Muscle of arm (tissue), 14 donors: ENCODE measurements at places on chromosomes 6 and 20.

- no peak for DNase-seq
These were observed 9.9 kb downstream of the FKBP5 start for GRCh38 chr6:35678814-35679213.

GRCh38 chr6:138682704-138683527 is 90.7 kb upstream of the CCDC28A start:
- DNase-seq = no peak

- no peak for DNase-seq
These were observed 3.0 kb downstream of the DNPH1 start for GRCh38 chr6:43226192-43226851.

DNA sequence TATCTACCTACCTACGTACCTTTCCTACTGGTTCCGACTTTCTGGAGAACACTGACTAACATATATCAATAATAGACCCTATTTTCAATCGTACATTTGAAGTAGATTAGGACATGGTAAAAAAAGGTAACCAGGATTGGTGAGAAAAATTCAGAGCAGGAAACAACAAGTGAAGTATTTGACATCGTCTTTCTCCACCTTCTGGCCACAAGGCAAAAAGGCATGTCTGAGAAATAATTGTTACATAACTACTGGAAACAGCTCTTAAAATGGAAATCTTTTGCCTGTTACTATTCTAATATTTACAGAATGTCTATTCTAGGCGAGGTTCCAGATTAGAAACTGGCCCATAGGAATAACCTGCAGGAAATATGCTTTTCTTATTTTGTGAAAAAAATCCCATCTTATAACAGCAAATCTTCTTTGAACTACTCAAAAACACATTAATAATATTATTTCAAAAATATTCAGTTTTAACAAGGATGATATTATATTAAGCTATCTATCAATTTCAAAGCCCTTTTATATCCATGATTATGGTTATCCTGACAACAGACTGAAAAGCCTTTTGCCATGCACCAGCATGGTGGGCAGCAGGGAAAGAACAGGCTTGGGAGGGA is 80.8 kb downstream of the RCAN2 start:
- DNase-seq = peak; percentile 35

DNA sequence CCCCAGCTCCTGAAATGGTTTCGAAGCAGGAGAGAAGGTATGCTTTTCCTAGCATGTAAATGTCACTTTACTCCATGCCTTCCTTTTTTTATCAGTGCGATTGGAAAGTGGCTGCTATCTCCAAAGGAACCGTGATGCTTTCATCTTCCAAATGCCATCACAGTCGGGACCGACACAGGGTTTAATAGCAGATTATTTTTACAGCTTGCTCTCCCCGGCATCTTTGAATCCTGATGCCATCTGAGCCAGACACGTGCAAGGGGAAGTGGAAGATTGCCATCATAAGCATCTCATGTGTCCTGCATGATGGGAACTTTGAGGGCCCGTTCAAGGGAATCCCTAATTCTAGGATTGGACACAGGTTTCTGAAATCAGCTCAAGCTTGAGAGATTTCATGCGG is 253.4 kb upstream of the KCNG1 start:
- DNase-seq = no peak

DNA sequence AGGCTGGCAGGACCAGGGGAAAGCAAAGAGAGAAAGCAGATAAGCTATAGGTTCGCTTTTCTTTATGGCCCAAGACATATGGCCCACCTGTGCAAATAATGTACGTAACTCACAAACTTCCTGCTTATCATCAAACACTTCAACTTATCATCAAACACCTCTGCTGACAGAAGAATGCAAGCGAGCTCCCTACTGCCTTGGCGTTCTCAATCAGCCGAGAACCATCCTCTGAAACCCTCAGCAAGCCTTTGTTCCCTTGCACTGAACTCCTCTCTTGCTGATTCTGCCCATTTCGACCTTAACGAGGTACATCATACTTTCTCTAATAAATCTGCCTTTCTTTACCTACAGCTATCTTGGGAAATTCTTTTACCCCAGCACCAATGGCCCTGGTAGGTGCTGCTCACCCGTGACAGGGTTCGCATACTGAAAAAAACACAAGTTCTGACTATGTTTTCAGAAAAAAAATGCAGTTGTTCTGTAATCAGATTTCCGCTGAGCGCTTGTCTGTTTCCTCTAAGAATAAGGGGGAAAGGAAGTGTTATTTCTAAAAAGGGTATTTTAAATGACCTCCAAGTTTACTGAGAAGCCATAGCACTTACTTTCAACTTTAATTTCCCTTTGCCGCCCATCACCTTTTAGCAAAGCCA is 28.3 kb downstream of the SERPINB6 start:
- DNase-seq = no peak

GRCh38 chr6:111564482-111564945 is 41.2 kb downstream of the TRAF3IP2 start:
- DNase-seq = no peak

DNA sequence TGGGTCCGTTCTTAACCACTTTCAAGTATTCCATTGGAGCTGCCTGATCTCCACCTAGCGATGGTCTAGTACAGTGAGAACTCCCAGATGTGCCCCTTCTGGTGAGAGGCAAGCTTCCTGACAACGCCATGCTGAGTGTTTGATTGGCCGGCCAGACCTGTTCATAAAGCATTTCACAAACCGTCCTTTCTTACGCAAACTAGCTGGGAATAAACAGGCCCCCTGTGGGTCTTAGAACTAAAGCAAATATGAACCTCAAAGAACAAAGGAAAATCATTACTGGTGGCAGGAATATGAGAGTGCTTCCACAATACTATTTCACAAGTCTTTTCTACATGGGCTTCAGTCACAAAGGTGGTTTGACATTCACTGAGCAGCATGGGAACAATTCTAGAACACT is 15.6 kb upstream of the GCNT2 start:
- no peak for DNase-seq

DNA sequence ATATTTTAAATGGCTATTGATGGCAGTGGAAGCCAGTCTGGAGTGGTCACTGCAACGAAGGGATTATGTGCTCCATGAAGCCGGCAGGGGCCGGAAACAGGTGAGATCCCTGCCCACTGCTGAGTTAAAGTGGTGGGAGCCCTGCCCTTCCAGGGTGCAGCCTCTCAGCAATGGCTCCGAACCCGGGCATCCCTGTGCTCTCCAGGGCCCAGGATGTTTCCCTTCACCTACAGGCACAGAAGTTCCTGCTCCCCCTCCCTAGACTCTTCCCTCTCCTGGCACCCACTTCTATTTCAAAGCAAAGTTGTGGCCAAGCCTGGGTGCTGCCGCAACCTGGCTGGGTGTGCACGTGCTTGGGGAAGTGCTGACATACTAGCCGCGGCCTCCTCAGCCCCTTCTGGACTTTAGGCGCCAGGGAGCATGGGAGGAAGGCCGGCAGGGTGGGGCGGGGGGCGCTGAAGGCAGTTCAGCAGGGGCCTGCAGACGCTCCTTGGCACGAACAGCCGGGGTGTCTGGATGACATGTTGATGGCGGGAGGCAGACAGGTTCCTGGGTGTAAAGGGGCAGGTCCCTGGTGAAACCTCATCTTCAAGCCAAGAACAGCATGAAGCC is 452.3 kb downstream of the HTR1B start:
- no peak for DNase-seq

GRCh38 chr6:138673346-138674014 is 100.1 kb upstream of the CCDC28A start:
- DNase-seq = no peak

GRCh38 chr20:8394308-8394945 is 262.4 kb downstream of the PLCB1 start:
- no peak for DNase-seq

GRCh38 chr6:78397499-78397898 is 469.9 kb upstream of the IRAK1BP1 start:
- no peak for DNase-seq

- no peak for DNase-seq
These were observed 14.6 kb downstream of the GINS1 start for GRCh38 chr20:25422032-25422431.

- peak; percentile 93 for DNase-seq
These were observed at the start of gene MAP1LC3A for GRCh38 chr20:34558320-34559218. MAP1LC3A (plus strand) TSS chr20:34558718; CDS start chr20:34558869, 151 bp downstream.

- DNase-seq = no peak
These were observed 16.7 kb downstream of the HMGCLL1 start for GRCh38 chr6:55562318-55562717.

DNA sequence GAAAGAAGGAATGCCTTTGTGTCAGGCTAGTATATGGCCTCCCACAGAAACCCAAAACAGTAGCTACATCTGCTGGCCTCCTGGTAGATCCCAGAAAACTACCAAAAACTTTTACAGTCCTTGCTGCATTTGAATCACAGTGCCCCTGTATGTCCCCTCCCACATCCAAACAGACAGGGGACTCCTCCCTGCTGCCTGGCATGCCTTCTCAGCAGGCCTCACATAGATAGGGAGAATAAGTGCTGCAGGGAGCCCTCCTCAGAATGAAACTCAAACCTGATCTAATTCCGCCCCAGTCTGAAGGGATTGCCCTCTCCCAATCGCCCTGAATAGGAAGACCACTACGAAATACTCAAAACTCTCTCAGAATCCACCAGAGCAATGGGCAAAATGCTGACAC is 14.1 kb upstream of the DEFB116 start:
- DNase-seq = no peak

DNA sequence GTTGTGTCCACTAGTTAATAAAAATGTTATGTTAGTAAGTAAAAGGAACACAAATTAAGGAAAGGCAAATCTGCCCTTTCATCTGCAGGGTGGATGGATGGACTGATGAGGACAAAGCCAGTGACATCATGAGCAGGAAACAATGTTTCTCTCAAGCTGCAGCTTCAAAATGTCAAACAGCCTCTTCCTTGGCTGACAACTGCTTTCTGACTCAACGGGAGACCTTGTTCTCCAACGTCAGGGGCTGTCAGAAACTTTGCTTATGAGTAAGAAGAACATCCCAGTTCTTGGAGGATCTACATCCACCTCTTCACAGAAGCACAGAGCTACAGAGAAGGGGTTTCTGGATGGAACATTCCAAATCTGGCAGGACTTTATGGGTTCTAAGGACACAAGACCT is 6.0 kb downstream of the CST2 start:
- DNase-seq = no peak

DNA sequence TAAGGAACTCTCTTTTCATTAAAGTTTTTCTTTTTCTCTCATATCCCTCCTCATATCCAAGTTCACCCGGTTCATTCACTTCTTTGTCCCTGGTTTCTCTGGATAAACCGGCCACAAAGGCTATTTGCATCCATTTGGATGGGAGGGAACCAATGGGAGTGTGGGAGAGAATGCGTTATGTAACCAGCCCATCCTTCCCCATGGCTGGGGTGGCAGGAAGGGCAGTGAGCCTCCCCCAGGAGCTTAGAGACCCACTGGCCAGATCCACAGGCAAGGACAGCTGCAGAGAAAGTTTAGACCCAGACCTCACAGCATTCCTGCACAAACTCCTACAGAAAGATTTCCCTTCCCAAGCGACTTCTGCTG is 10.7 kb downstream of the CASS4 start:
- no peak for DNase-seq

GRCh38 chr20:46883892-46884291 is 10.8 kb upstream of the EYA2 start:
- DNase-seq = no peak

DNA sequence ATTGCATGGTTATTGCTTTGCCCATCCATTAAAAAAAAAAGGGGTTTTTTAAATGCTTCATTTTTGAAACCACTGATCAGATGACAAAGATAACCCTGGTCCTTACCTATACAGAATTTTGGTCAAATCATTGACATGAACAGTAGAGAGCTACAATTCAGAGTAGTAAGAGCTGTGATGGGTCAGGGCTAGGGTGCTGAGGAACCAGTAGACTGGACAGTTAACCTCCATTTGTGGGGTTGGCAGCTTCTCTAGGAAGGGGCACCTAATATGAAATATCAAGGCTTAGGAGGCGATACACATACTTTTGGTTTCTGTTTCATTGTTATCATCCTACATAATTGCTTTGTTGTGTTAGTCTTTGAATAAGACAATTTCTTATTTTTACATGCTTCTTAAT is 55.1 kb downstream of the ORC3 start:
- DNase-seq = no peak

DNA sequence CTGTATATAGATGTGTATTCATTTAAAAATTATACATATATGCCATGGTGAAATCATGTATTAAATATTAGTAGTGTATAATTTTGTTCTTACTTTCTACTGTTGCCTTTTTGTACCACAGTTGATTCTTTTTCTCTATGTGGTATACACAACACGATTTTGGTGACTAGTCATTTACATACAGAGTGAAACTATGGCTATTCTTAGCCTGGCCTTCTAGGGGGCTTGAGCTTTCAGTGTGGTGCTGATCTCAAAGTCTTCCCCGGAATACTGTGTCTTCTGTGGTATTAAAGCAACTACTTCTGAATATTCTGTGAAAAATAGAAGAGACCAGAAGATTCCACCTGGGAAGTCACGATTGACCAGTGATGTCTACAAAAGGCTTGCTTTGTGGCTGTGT is 301.9 kb downstream of the UTRN start:
- DNase-seq = no peak

DNA sequence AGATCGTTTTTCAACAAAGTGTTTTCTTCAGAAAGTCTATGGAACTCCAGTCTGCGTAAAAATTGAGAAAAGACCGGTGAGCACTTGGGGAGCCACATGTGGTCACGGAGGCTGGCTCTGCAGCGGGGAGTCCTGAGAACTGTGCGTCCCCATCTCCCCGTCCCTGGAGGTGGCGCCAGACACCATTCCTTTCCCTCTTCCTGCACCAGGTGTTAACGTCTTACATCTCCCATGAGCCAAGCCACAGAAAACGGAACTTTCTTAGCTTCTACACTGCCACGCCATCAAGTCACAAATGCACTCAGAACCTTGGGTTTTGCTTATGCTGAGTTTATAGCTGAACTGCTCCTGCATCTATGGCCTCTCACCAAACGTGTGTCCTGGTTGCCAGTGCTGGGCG is 62.6 kb downstream of the GINS1 start:
- DNase-seq = peak; percentile 23

GRCh38 chr6:168163096-168163731 is 84.2 kb upstream of the FRMD1 start:
- DNase-seq = no peak

GRCh38 chr20:53693262-53693871 is 99.7 kb upstream of the ZNF217 start:
- DNase-seq = no peak

GRCh38 chr20:23147964-23148730 is 62.0 kb upstream of the CD93 start:
- no peak for DNase-seq

GRCh38 chr20:25397096-25397495 is 6.5 kb upstream of the ABHD12 start:
- no peak for DNase-seq

GRCh38 chr6:29826271-29826670 is 1.4 kb upstream of the HLA-G start:
- no peak for DNase-seq
